Naive B cell (primary cell): ENCODE measurements at places on chromosomes 12 and 14.

DNA sequence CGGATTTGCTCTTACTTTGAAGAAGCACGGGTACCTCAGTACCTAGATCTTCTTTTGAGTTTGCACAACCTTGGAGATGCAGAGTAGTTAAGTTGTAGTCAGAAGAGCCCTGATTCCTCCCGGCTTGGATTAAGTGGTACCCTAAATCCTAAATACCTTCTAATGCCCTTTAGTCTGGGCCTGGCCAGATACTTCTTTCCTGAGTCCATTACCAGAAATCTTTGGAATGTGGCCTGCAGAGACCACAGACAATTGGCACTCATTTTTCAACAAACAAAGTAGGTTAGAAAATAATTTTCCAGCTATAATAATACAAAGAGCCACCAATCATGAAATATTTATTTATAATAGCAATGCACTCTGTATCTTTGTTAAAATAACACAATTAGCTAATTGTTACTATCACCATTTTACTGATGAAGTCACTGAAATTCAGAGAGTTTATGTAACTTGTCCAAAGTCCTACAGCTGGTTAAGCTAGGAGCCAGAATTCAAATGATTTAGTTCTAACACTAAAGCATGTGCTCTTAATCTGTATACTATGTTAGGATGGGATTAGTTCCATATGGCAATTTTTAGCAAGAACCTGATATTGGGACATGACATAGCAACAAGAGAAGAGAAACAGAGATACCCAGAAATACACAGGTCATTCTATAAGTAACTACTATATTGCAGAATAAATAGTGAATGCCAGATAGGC, 132.1 kb upstream of the PDZRN4 start:
- no peak for DNase-seq

GRCh38 chr14:58836303-58836974, 198.7 kb downstream of the DACT1 start:
- DNase-seq, result no peak

- no peak for DNase-seq
These were observed 375.5 kb downstream of the ALG10 start for GRCh38 chr12:34397591-34398365.

DNA sequence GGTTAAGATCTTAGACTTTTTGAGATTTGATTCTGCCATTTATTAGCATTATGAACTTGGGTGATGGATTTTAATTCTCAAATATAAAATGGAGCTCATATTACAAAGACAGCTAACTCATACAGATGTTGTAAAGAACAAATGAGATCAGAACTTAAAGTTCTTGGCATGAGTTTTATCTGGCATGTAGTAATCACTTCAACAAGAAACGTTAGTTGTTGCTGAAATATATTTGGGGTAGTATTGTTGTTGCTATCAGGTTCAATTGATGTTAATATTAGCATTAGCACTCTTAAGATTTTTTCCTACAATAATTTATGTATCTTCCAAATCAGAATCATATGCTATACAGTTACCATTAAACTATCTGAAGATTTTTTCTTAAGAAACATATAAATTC, 71.0 kb downstream of the SLC6A15 start:
- DNase-seq, result no peak

GRCh38 chr12:127899971-127900370, 367.0 kb upstream of the TMEM132C start:
- DNase-seq, result no peak

GRCh38 chr14:101197595-101198397, 294.3 kb upstream of the RTL1 start:
- DNase-seq, result no peak

DNA sequence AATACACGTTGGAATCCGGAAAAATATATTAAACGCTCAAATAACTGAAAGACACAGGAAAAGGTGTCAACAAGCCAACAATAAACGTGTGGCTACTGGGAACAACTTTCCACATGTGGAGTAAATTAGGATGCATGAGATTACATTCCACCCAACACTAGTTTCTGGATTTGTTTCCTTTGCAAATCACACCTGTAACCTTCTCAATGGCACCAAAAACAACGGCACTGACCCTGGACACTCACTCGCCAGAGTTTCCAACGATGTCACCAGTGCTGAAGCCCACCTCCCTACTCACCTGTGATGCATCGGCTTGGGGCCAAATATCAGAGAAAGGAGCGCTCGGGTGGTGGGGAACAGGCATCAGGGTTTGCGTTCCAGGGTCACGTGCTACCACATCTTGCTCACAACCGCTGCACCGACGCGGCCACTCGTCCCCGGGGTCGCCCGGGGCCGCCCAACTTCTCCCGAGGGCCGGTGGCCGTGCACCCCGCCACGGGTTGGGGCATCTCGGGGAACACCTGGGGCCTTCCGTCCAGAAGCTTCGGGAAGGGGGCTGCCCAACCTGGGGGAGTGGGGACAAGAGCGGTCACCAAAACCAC, 629 bp downstream of the PRDM4 start:
- DNase-seq, result no peak

DNA sequence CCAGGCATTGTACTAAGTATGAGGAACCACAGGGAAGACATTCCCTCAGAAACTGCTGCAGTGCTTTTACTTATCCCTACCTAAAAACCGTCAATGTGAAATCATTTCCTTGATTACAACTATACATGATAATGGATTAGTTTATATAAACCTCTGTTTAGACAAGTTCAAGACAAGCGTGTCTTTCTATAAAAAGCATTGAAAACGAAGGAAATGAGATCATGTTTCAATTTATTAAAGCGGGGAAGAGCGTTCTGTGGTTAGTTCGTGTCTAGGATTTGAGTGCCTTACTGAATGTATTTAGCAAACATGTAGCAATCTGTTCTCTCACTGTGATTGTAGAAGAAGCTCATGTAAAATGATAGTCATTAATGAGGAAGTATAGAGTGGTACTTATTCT, 37.5 kb downstream of the GALC start:
- no peak for DNase-seq

DNA sequence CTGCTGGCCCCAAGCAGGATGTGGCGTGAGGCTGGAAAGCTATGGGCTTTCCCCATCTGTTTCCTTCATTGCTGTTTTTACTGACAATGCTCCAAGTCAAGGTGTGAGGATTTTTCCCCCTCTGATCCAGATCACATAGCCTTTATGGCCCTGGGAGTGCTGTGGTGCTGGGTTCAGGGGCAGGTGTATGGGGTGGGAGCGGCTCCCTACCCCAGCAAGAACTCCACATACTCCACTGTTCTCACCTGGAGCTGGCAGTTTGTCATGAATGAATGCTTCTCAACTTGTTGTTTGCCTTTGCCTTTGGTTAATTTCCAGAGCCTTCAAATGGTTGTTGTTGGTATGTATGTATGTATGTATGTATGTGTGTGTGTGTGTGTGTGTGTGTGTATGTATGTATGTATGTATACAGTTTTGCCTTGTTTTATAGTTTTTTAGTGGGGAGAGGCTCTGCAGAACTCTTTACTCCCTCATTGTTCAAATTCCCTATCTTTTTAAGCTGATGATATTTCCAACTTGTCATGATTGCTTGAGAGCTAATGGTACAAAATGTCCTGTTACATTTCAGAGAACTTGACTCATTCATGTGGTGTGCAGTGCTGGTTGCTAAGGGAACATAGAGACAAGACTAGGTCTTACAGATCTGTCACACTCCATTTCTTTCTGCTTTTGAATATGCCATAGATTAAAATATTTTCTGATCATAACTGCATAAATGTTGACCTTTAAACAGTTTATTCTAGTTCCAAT, 36.6 kb upstream of the ASPG start:
- DNase-seq, result no peak

DNA sequence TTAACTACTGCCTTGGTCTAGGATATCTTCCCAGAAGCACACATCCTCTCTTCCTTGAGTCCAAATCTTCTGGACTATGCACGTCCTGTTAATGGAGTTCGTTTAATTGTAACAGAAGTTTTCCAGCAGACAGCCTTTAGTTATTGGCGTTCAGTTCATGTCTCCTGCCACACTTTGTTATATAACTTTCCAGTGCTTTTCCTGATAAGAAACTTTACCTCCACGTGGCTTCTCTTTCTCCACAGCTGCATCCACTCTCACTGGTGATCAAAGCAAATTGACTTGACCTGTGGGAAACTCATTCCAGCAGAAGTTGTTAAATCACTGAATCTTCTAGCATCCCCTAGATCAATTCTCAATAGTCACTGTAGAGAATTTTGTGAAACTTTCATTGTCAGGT, 19.0 kb downstream of the PTPN21 start:
- DNase-seq, result no peak

- peak; percentile 7 for DNase-seq
These were observed 26.1 kb downstream of the JDP2 start for GRCh38 chr14:75453817-75454434.

DNA sequence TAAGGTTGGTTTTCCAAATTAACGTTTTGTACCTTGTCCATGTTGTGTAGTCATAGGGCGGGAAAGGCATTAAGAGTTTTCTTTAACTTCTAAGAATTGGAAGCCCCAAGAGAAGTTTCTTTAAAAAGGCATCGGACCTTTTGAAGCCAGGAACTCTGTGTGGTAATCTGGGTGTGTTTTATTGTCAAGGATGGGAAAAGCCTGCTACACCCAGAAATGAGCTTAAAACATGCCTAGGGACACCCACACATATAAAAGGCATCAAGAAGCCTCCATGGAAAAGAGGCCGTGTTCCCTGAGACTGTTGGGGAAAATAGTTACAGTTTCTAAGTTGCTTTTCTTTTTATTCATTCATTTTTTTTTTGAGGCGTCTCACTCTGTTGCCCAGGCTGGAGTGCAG, 81.0 kb upstream of the PTHLH start:
- DNase-seq, result no peak

GRCh38 chr14:67319142-67319541, 40.5 kb downstream of the ATP6V1D start:
- DNase-seq, result no peak

- no peak for DNase-seq
These were observed 20.9 kb downstream of the SLCO1C1 start for GRCh38 chr12:20716037-20716436.

GRCh38 chr14:83257466-83258439, 1724.1 kb upstream of the SEL1L start:
- DNase-seq, result no peak

DNA sequence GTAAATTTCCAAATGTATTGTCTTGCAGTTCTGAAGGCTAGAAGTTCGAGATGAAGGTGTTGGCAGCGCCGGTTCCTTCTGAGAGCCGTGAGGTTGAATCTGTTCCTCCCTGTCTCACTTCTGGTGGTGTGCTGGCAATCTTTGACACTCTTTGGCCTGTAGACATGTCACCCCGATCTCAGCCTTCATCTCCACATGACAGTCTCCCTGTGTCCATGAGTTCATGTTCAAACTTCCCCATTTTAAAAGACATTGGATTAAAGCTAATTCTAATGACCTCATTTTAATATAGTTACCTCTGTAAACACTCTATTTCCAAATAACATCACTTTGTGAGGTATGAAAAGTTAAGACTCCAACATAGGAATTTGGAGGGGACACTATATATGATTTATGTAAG, 4.1 kb upstream of the RBM19 start:
- no peak for DNase-seq

DNA sequence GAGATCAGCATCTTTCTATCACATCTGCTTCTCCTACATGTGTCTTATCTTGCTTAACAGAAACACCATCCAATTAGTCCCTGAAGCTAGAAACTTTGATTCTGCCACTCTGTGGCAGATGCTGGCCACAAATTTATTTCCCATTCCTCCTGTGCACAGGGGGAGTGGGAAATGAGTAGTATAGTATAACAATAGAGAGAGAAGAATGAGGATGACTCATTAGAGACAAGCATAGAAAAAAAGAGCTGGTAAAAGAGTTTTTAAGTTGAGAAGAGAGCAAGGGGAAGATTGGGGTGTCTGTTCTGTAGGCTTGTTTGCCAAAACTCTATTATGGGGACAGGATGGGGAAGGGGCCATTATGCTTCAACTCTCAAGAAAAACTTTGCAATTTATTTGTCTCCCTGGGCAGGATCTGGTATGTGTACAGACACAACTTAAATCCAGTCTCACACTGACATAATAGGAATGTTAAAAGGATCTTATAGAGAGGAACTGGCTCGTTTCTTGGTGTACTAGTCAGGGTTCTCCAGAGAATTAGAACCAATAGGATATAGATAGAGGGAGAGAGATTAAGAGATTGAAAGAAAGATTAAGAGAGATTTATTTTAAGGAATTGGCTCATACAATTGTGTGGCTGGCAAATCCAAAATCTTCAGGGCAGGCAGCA, 142.6 kb upstream of the CPSF6 start:
- no peak for DNase-seq

DNA sequence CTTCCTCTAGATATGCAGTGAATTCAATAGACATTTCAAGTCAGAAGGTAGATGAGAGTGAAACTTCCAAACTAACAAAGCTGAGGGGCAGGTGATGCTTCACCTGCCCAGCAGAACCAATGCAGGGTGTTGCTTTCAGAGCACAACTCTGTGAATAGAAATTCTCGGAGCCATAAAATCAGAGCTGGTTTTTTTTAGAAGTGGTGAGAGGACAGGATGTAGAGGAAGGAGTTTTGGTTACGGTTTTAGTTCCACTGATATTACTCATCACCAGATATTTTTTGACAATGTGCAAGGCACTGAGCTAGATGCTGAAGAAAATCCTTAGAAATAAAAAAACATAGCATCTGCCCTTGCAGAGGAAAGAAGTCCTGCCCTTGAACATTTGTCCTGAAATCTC, 62.2 kb downstream of the BMP4 start:
- no peak for DNase-seq

DNA sequence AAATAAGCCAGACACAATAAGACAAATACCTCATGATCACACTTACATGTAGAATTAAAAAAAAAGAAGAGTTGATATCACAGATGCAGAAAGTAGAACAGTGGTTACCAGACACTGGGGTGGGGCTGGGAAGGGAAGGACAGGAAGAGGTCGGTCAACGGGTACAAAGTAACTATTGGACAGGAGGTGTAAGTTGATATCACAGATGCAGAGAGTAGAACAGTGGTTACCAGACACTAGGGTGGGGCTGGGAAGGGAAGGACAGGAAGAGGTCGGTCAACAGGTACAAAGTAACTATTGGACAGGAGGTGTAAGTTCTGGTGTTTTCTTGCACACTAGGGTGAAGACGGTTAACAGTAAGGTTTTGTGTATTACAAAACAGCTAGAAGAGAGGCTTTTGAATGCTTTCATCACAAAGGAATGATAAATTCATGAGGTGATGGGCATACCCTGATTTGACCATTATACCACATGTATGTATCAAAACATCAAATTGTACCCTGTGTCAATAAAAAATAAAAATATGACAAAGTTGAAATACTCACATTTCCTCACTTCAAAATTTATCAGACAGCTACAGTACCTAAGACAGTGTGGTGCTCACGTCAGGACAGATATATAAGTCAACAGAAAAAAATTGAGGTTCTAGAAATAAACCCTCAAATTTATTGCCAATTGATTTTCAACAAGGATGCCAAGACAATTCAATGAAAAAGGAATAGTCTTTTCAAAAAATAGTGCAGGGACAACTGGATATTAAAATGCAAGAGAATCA, 32.8 kb downstream of the GALC start:
- DNase-seq, result no peak
